ENCODE measurements at places on chromosomes 2 and 18.
A peak's percentile ranks its signal among the peaks of the same experiment; 100 is the strongest.

GRCh38 chr2:157874348-157874747 is 1.8 kb downstream of the ACVR1 start:
- no peak for DNase-seq

DNA sequence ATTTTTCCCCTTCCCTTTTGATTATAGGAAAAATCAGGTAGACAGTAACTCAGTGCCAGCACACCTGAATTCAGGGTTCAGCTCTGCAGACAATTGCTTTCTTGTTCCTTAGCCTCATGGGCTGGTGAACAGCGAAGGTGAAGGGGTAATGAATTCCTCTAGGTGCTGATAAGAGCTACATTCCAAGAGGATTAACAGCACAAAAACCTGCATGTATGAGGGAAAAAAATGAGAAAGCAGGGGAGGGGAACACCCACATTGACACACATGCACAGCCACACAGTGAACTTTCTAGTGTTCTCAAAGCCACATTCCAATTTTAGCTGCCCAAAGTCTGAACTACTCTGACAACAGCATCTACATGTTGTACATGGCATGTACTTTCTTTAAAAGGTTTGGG is 46.1 kb downstream of the SPATS2L start:
- no peak for DNase-seq

DNA sequence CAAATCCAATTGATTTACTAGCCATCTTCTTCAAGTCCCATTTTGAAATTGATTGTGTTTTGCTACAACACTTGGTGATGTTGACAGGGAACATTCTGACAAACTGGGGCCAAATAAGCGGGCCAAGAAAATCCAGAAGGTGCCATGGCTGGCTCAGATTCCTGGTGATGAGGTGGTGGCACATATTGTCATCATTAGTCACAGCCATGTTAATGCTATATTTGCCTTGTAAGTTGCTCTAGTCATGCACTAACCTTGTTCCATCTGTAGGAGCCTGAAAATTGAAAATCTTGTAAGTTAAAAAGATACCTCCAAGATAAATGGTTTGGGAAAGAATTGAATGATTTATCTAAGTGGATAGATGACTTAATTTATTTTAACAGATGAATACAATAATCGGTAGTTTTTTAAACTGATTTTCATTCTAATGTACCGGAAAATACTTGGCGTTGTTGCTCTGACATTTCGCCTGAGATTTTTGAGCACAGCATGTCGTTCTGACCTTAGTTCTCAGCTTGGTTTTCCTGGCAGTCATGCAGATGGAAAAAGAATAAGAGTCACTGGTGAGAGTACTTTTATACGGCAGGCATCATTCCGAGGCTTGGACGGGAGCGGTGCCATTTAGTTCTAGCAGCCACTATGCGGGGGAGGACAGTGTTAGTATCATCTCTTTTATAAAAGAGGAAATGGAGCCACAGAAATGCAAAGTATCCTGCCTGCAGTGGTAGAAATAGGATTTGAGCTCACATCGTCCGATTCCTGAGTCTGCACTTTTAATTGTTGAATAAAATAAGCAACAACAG is 133.9 kb downstream of the ZNF532 start:
- no peak for DNase-seq

DNA sequence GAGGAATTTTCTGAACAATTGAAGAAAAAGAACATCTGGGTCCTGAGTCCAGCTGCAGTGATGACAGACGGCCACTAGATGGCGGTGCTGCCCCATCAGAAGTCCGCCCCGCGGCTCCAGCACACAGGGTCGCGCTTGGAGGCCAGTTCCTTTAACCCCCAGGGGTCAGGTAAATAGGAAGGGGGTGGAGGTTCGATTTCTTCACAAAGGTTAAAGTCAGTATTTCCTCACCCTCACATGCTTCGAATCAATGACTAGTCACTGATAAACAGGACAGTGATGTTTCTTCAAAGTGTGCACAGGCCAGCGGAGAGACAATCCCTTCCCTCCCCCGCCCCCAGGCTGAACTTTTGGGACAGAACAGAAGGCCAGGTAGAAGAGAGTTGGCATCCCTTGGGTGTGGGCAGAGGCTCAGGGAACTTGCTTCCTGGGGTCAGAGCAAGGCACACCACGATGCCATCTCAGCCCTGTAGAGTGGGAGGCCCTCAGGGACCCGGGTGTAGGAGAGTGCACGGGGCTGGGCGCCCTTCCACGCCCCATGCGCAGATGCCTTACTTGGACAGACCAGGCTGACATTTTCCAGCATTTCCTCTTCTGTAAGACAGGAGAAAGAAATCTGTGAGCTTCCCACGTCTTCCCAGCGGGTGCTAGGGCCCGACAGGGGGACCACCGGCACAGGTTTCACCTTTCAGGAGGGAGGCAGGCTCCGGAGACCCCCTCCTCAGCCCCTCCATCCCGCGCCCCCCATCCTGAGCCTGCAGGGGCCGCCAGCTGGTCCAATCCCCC is 722 bp downstream of the APOB start:
- peak; percentile 81 for DNase-seq

GRCh38 chr2:7899923-7900322 is 781.9 kb upstream of the ID2 start:
- no peak for DNase-seq

DNA sequence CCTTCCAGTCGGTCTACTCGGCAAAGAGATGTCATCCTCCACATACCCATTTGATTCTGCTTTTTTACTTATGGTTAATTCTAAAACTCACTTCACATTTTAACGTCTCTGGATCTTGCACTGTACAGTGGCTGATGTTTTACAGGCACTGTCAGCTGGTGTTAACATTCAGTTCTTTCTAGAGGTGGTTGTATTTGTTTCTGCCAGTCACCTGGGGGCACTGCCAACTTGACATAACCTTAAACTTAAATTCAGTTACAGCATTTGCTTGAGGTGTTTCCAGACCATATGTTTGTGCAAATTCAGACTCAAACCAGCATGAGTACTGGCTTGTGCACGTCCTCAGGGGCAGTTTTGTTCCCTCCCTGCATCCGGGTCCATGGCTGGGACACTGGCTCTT is 5.3 kb upstream of the TMEM185B start:
- DNase-seq, result no peak

GRCh38 chr2:68506170-68506569 is 38.8 kb downstream of the APLF start:
- DNase-seq, result no peak

DNA sequence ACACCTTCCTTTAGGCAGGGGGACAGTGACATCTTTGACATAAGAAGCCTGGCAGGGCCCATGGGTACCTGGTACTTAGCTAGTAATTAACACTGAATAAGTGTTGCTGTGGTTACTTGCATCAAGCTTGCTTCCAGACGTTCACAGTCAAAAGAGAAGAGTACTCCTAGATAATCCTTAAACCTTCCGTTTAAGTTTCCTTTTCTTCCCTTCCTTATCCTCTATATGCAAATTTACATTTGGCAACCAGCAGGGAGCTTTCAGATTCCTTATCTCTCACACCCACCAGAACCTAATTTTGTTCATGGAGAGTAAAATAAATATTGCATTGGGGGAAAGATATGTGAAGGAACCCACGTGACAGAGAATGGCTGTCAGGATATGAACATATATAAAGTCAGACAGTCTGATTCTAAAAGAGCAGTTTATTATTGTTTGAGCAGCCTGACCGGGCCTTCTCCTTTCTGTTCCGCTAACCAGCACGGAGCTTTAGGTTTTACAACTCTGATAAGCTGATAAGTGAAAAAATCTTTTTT is 7.8 kb upstream of the RAB31 start:
- no peak for DNase-seq

DNA sequence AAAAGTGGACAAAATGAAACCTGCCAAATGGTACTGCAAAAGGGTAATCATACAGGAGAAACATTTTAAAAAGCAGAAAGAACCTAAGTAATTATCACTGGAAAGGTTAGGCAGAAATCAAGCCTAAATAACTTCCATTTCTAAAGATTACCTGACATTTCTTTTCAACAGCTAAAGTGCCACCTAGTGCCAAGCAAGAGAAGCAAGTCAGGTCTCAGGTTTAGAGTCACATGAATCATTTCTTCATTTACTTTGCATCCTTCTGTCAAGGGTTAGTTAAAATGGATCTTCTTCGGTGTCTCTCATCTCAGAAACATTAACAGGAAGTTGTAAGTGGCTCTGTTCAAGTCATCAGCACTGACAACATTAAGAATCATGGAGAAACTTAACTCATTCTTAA is 90.3 kb downstream of the AKAIN1 start:
- no peak for DNase-seq

- DNase-seq, result no peak
These were observed 824 bp upstream of the VPS54 start for GRCh38 chr2:64019975-64020528.

DNA sequence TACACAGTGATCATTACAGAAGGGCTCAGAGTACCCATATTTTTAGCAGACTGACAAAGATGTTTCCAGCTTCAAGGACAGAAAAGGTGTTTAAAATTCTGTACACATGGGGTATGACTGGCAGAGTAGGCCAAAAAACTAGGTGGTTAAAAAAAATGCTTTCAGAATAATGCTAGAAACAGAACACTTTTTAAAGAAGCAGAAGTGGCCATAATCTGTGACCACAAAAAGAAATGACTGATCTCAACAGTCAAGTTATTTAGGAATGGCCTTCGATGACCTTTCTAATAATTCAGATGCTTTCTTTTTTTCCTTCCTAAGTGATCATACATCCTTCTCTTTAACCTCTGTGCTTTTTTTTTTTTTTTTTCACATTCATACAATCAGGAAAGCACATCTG is 4.1 kb upstream of the AQP4 start:
- DNase-seq, result no peak

- DNase-seq, result no peak
These were observed 709.6 kb downstream of the SOCS6 start for GRCh38 chr18:70998490-70998889.

DNA sequence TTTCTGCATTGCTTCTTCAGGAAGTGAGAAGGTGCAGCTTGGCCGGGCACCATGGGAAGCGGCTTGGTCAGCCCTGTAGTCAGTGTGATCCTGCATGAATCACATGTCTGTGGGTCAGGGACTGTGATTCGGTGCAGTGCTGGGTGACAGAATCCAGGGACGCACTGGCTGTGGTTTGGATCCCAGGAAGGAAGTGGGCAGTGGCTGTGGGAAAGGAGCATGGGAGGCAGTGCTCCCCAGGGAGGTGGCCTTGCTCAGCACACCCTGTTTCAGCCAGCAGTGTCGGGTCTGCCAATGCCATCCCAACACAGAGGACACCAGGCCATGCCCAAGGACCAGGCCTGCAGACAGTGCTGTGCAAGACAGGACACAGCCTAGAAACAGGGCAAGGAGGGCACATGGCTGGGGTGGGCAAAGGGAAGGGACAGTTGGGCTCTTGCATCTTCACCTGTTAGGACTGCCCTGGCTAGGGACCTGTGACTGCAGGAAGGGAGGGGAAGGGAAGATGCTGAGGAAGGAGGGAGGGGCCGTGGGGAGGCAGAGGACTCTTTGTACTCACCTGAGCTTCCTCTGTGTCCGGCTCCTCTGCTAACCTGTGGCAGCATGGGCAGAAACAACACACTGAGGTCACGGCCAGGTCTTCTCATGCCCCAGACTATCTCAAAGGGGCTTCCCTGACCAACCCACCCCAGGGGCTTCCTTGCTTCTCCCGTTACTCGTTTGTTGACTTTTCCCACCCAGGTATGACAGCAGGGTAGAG is 37.2 kb upstream of the DNMT3A start:
- no peak for DNase-seq

GRCh38 chr2:235460548-235461047 is 33.2 kb upstream of the AGAP1 start:
- DNase-seq, result peak; percentile 40

DNA sequence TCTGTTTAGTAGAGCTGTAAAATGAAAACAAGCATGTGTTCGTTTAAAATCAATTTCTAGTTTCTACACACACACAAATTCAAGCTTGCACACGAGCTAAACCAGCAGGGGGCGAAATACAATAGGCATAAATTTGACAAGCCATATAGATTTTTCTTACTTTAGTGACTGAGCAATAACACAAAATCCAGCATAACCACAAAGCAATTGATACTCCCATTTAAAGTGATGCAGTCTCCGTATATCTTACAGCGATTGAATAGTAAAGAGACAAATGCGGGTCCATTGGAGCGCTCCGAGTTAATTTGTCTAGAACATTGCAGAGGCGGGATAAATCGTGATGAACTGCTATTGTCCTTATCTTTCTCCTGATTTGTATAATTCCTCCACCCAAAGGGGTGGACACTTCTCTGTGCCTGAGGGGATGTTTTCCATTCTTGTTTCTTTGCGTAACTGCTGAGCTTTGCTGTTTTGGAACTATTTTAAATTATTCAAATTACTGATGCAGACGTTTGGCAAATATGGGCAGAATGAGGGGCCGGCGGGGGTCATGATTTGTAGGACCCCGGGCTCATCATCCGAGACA is 1.2 kb upstream of the AFTPH start:
- DNase-seq, result no peak

GRCh38 chr2:16644221-16644925 is 21.3 kb downstream of the CYRIA start:
- DNase-seq, result no peak

DNA sequence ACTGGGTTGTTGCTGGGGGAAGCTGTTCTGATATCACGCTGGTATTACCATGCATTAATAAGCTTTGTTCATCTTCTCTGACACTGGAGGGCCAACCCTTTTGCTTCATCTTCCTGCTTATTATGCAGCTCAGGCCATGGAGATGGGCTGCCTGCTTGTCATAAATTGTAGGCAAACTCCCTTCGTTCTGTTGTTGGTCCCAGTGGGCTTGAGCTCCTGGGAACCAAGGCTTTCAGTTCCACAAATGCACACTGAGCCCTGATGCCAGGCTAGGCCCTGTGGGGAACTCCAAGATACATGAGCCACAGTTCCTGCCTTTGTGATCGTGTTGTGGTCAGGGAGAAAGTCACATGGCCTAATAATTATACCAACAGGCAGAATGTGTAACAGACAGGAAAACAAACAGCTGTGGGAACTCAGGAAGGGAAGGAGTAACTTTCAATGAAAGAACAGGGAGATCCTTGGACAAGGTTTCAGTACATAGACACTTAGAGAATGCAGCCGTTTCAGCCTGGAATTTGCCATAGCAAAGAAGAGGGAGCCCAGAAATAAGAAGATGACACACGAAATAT is 49.0 kb upstream of the BCL2L11 start:
- no peak for DNase-seq

DNA sequence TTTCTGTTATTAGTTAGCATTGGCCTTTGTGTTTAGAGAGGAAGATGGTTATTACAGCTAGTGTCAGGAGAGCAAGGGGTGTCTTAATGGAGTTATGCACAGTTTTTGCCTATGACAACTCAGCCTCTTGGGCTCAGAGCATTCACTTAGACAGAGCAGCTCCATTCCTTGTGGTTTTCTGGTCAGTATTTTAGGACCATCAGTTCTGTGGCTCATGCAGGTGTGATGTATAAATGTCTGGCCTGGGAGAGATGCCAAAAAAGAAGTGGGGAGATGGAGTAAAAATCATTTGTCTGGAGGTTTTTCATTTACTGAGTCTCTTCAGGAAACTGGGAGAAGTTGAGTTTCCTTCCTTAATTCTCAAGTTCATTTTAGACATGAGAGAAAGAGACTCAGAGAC is 79.7 kb downstream of the PRKCE start:
- DNase-seq, result no peak

- DNase-seq, result no peak
These were observed 285.4 kb downstream of the LPIN1 start for GRCh38 chr2:12031866-12032265.

Measured in coronary artery (tissue), 2 donors.